ENCODE measurements at places on chromosomes 2 and 18. TPM values are rescaled to one million over a fixed set of nuclear protein-coding genes. Genes with fewer than 3 reads are reported as not detected.
A peak's percentile ranks its signal among the peaks of the same experiment; 100 is the strongest.

TWIST2 gene
- 8.1 TPM for total RNA-seq

MC4R gene
- total RNA-seq: 0.03 TPM

SOCS6 gene
- 22.1 TPM for total RNA-seq

DPP10 gene
- 15.6 TPM for total RNA-seq

DNA sequence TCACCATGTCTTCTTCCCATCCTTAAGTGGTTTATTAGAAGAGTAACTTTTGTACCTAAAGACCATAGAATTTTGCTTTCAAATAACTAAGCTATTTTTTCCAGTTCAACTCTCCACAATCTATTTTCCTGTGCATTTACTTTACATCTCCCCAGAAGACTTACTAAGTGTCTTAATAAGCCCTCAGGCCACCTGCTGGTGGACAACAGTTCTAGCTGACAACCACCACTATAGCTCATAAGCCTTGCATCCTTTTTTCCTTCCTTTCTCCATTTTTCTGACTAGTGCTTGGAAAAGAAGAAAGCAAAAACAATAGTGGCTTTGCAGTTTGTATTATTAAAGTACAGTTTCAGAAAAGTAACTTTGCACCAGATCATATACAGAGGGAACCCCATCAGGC, 149.5 kb upstream of the TMEM200C start:
- no peak for DNase-seq

DNA sequence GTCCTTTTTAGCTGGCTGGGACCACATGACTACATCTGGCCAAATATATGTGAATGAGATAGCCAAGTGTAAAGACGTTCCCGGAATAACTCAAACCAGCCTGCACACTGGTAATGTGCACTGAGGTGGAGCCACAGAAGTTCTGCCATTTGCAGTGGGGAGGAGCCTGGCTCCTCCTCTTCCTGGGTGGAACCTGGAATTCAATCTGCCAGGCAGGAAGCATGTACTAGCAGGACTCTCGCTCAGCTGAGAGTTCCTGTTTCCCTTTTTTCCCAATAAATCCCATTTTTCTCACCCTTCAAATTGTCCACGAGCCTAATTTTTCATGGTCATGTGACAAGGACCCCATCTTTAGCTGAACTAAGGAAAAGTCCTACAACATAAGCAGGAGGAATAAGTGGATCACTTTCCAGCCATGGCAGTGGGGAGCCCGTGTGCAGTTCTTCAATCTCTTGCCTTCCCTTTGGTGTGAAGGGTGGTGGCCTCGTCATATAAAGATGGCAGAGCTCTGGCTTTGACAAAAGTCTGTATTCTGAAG, 183.2 kb downstream of the UXS1 start:
- DNase-seq: no peak

DNA sequence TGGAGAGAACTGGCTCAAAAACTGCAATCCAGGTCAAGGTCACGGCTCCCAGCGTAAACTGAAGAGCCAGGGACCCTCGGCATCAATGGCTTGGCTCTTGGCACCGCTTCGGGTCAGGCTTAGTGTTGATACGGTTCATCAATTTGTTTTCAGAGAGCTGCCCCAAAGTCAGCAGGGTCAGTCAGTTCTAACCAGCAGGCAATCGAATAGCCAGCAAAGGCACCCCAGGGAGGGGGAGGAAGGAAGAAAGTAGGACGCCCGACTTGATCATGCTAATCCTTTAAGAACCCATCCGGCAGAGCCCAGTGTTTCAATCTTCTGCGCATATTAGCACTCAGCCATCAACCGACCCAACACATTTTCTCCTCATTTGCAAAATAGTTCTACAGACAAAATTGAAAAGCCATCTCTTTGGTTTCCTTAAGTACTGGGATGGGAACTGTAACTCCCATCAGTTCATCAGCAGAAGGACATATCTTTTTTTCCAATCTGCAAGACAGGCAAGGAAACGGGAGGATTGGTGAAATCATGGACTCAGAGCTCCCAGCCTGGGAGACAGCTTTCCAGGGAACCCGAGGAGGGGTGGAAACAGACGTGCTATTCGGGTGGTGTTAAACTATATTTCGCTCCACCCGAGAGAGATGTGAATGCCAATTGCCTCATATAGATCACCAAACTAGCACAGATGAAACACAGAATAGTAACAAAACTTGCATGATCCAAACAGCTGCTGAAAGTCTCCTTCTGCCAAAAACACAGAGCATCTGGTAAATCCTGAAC, 40.7 kb upstream of the CABLES1 start:
- peak; percentile 77 for DNase-seq

DNA sequence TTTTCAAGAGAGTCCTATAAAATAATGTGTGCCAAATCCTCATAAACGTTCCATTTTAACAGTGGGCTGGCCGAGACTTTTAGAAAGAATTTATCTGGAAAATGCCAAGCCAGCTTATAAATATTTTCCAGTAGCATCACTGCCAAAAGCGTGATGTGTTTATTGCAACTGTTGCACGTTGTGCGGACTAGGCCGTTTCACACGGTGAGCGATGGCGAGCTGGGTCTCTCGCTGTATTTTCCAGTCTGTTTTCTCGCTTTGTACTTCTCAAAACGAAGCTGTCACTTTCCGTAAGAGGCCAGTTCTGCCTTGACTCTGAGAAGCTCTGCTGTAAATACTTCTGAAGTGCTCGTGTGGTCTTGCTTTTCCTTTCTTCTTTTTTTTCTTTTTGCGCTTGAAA, 65.0 kb upstream of the ZNF236 start:
- no peak for DNase-seq

- DNase-seq: no peak
Observed at GRCh38 chr2:27762951-27763906, 8.3 kb upstream of the MRPL33 start.

DNA sequence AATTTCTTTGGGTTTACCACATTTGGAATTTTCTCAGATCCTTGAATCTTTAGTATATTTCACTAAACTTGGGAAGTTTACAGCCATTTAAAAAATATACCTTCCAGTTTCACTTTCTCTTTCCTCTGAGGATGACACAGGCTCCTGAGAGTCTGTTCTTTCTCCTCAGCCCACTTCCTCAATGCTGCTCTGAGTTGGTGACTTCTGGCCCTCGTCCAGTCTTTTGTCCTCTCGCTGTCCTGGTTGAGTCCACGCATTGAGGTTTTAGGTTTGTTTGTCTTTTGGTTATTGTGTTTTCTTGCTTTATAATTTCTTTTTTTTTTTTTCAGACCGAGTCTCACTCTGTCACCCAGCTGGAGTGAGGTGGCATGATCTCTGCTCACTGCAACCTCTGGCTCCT, 40.7 kb upstream of the GALR1 start:
- DNase-seq: no peak

DNA sequence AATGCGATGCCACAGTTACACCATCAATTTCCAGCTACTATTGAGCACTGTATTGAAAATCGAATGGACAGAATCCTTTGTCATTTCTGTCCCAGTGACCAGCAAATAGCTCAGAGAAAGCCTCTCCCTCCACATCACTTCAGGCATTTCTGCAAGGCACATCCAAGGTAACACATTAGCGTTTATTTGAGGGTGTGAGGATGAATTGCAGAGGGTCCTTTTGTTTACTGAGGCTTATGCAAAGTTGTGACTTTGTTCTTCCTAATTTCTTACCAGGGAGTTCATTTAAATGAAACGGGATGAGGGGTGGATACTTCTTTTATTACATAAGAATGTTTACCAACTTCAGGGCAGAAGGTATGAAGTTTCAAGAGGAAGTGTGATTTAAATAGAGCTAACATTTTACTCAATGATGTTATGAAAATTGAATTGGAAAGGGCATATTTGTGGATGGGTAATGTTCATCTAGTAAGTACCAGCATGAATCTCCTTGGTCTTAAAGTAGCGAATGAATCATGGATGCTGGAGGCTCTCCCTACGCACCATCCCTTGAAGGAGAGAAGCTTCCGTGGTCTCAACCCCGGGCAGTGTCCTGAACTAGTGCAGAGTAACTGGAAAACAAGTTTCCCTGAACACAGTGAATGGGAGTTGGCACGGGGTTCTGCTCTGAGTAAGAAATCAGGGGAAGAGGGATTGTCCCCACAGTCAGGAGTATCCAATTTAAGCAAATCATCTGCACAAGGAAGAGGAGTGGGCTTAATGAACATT, 756.5 kb downstream of the GALR1 start:
- DNase-seq: peak; percentile 60

All from H7 (cell line).